ENCODE measurements at places on chromosomes 2 and 18. TPM values are rescaled to one million over a fixed set of nuclear protein-coding genes. Genes with fewer than 3 reads are reported as not detected.

DNA sequence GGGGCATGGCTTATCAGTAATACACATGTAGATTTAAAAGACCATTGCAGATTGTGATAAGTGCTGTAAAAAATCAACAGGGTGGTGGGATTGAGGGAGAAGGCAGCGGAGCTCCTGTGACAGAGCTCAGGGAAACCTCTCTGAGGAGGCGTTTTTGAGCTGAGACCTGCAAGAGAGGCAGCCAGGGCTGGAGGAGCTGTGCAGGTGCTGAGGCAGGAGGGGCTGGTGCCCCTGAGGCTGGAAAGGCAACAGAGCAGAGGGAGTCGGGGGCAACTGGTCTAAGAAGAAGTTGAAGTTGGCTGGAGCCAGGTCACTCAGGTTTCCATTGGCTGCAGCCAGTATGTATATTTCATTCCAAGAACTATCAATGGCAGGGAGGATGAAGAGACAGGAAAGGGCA is 47.6 kb downstream of the KLHL29 start:
- no peak overlapping the region for H3K27ac ChIP-seq
- peaks cover 2% of the 10 kb centered on the region for H3K27me3 ChIP-seq
- no peaks in the 10 kb centered on the region for H3K36me3 ChIP-seq
- H3K4me1 ChIP-seq: peaks cover 8% of the 10 kb centered on the region
- H3K4me3 ChIP-seq: no peak overlapping the region
- no peak for DNase-seq

The GREB1 gene
- 14.5 TPM for total RNA-seq

- H3K4me3 ChIP-seq: no peak overlapping the region
- no peaks in the 10 kb centered on the region for H3K27me3 ChIP-seq
- H3K4me1 ChIP-seq: no peaks in the 10 kb centered on the region
- no peak overlapping the region for H3K27ac ChIP-seq
Measured at GRCh38 chr18:59927246-59927825, 27.5 kb downstream of the PMAIP1 start.

The NEU2 gene
- not detected for total RNA-seq

DNA sequence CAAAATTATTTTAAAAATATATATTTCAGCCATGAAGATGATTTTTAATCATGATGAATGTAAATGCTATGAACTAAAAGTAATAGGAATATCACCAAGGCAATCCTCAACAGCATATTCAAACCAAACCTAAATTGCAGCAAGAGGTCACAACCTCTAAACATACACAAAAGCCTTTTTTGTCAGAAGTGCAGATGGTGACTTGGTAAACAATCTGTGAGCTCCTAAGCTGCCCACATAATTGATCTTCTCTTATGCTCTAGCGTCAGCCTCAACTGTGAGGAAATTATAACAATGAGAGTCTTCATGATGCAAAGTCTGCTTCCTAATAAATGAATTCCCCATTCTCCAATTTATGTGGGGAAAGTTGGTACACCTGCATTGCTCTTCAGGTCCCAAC is 113.2 kb downstream of the TSN start:
- H3K4me3 ChIP-seq: no peak overlapping the region
- no peaks in the 10 kb centered on the region for H3K36me3 ChIP-seq
- peaks cover 3% of the 10 kb centered on the region for H3K4me1 ChIP-seq
- no peak for DNase-seq
- peaks cover 8% of the 10 kb centered on the region for H3K27me3 ChIP-seq
- H3K27ac ChIP-seq: no peak overlapping the region

DNA sequence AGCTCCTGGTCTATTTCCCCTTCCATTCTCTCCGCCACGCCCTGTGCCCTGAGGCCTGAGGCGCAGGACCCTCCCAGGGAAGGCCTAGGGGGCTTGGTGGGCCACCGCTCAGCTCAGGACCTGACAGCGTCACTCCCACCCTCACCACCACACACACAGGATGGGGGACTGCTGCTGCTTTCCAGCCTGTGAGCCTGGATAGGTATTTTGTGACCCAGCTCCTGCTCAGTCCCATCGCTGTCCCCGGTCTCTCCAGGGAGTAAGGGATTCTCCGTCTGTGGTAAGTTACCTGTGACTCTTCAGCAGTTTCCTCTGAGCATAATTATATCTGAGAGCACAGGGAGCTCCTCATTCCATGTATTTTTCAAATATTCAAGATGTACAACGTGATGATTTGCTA is 16.3 kb downstream of the FAM228A start:
- H3K4me3 ChIP-seq: no peak overlapping the region
- no peaks in the 10 kb centered on the region for H3K36me3 ChIP-seq
- H3K27me3 ChIP-seq: no peaks in the 10 kb centered on the region
- no peak for DNase-seq
- no peaks in the 10 kb centered on the region for H3K4me1 ChIP-seq
- H3K27ac ChIP-seq: no peak overlapping the region

GRCh38 chr2:179646173-179646769 is 215.1 kb downstream of the ZNF385B start:
- no peak for DNase-seq
- no peaks in the 10 kb centered on the region for H3K36me3 ChIP-seq
- H3K4me1 ChIP-seq: no peaks in the 10 kb centered on the region
- no peak overlapping the region for H3K4me3 ChIP-seq
- H3K27ac ChIP-seq: no peak overlapping the region
- no peaks in the 10 kb centered on the region for H3K27me3 ChIP-seq

DNA sequence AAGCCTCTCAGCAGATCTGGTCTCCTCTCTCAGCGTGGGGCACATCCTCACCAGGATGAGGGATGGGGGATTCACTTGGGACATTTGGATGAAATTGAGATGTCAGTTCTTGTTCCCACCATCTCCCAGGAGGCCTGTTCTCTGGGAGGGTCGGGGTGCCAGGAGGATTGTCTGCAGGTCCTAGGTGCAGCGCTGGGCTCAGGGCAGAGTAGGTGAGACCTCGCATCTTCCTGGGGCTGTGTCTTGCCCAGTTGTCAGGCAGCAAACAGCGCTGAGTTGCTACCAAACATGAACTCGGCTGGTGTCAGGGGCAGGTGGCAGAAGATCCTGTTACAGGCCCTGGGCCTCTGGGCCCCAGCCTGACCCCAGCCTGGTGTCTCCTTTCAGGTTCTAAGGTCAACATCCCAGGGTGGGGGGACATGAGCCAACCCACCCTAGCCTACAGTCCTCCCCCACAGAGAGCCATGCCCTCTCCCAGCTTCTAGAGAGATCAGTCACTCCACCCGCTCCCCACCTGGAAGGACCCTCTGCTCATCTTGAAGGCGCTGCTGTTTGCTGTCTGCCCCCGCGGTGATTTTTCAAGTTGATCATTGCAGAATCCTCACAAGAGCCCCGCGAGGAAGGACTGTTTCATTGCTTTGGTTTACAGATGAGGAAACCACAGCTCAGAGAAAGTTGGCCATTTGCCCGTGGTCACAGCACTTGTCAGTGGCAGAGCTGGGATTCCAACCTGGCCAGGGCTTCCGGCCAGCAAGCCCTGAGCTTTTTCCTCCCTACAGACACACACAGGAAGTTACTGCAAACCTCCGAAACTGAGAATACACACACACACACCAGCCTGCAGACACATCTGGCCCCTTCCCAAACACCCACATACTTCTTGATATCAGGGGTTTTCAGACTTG is 83.9 kb downstream of the STPG4 start:
- DNase-seq: peak; percentile 96
- no peaks in the 10 kb centered on the region for H3K27me3 ChIP-seq
- H3K27ac ChIP-seq: peak overlapping the region; percentile 98
- no peak overlapping the region for H3K4me3 ChIP-seq

GRCh38 chr18:72458271-72458670 is 85.9 kb downstream of the CBLN2 start:
- no peak overlapping the region for H3K27ac ChIP-seq
- DNase-seq: peak; percentile 70
- H3K27me3 ChIP-seq: no peaks in the 10 kb centered on the region

All from astrocyte (in vitro differentiated cells and primary cell).